Stimulated activated CD4-positive, alpha-beta T cell treated with anti-CD3 and anti-CD28 coated beads, Interleukin-15, amount 100 ng/mL, for 1 hour (primary cell): ENCODE measurements at places on chromosomes 1 and 21.

GRCh38 chr21:39807738-39808137, 59.5 kb upstream of the PCP4 start:
- DNase-seq = no peak

DNA sequence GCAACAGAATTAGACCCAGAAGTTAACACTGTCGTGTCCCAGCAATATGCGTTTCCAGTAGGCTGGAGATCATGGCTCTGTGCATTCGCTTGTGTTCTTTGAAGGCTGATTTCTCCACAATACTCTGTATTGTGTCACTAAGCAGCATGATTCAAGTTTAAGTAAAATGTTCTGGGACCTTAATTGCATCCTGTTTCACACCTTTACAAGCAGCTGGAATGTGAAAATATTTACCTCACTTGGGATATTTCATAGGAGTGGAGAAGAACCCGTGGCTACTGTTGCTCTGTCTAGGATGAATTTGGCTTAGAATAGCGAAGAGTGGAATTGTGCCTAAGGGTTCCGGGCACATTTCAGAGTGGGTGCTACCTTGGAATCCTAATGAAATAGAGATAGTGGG, 6.3 kb downstream of the PTGFRN start:
- DNase-seq = no peak

- DNase-seq = no peak
Measured at GRCh38 chr1:169538998-169539871, 47.0 kb downstream of the F5 start.

DNA sequence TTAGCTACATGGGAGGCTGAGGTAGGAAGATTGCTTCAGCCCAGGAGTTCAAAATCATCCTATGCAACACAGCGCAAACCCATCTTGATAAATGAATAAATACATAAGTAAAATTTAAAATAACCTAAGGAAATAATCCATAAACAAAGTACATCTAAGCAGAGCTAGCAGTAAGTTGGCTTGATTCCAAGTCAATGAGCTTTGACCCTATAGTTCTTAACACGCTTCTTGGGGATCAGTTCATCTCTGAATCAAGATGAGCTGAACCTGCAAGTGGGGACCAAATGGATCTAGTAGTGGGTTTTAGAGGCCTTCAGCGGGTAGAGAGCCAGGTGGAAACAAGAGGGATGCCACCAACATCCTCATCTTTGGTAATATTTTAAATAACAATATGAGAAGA, 31.5 kb upstream of the PHGDH start:
- no peak for DNase-seq

GRCh38 chr1:15258833-15259621, 12.0 kb downstream of the FHAD1 start:
- DNase-seq = no peak

GRCh38 chr1:160453443-160453842, 53.1 kb downstream of the VANGL2 start:
- DNase-seq = no peak

GRCh38 chr1:168121401-168122011, 15.2 kb downstream of the GPR161 start:
- DNase-seq = no peak

DNA sequence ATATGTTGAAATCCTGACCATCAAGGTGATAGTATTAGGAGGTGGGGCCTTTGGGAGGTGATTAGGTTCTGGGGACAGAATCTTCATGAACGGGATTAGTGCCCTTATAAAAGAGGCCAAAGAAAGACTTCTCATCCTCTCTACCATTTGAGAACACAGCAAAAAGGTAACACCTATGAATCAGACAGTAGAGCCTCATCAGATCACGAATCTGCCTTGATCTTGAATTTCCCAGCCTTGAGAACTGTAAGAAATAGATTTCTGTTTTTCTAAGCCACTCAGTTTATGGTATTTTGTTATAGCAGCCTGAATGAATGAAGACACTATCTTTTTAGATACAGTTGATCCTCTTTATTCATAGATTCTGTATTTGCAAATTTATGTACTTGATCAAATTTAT, 206.9 kb upstream of the EDN2 start:
- no peak for DNase-seq

GRCh38 chr1:6794164-6794563, 8.9 kb downstream of the CAMTA1 start:
- DNase-seq = no peak

GRCh38 chr1:178739285-178740045, 14.4 kb downstream of the RALGPS2 start:
- DNase-seq = no peak

DNA sequence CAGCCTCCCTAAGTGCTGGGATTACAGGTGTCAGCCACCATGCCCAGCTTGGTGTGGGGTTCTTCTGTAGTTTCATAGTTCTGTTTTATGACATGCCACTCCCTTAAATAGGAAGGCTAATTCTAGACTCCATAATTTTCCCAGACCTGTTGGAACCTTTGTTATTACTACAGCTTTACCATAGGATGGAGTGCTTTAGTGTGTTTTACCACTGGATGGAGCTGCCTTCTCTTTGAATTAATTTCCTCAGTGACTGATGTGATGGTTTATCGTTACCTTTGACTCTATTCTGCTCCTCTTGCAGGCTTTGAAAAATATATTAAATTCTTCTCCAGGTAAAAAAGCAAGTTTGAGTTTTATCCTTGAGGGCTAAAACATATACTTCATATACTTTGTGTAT, 84.6 kb upstream of the NEK7 start:
- DNase-seq = no peak

DNA sequence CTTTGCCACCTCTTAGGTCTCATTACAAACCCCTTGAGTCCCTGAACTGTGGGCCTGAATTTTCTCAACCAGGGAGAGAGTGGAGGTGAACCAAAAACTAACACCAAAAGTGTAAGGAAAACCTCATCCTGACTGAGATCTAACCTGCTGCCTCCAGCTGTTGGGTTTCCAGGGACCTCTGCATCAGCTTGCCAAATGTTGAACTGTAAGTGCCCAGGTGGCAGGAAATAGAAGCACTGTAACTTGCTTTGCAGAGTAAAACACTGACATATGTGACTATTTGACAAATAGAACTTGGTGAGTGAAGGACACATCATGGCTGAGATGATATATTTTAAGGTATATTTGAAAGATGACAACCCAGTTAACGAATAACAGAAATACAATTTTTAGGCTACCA, 48.4 kb upstream of the NR5A2 start:
- DNase-seq = no peak
